ENCODE measurements at places on chromosomes 16 and 17.

- DNase-seq = no peak
Observed at GRCh38 chr16:53952215-53953208, 248.6 kb downstream of the FTO start.

DNA sequence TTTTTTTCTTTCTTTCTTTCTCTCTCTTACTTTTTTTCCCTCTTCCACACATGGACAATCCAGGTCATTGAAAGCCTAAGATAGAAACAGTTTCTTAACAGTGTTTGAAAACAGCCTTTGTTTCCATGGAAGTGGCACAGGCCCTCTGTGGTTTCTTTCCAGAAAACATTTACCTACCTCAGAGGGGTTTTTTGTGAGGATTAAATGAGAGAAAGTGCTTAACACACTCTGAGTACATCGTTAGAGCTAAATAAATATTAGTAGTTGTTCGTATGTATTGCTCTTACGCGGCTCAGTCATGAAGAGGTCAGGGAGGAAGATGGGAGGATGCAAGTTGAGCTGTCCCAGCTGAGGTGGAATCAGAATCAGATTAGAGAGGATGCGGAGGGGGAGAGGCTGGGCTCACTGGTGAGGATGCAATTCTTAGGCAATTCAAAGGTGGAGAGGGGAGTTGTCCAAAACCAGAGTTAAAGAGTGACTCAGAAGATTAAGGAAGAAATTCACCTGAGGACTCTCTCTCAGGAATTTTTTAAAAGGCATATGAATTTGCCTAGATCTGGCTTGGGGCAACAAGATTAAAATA, 345.4 kb downstream of the PMP22 start:
- DNase-seq = no peak

DNA sequence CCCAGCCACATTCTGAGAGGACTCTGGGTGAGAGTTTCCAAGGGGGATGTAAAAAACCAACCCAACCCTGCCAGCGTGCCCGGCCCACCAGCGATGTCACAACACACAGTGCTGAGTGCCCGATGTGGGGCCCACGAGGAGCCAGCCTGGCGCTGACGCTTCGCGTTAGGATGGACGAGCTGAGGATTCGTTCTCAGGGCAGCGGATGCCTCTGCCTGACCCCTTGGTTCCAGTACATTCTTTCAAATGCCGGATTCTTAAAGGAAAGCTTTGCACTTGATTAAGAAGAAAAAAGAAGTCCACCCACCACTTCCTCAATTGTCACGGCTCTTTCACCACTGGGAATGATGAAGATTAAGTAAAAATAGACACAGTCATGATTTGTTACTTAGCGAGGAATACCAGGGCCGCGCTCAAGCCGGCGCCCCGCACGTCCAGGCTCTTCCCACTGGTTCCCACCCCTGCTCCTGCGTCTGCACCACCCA, 79.4 kb downstream of the IRF8 start:
- no peak for DNase-seq

GRCh38 chr16:56670620-56670934, 963 bp downstream of the MT1H start:
- DNase-seq = no peak

DNA sequence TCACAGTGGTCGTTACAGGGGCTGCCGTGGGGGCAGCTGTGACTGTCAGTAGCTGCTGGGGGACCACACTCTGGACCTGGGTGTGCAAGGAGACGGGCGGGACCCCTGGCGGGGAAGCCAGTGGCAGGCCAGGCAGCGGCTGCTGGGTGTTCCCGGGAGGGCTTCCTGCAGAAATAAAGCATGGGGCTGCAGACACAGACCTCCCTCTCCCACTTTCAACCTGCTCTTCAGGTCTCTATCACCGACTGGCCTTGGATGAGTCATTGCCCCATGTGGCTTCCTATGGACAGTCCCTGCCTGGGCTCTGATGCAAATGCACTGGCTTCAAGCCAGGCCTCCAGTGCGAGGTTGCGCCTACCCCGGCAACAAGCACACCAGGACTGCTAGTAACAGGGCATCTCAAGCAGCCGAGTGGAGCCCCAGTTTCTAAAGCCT, 17.2 kb downstream of the SREBF1 start:
- peak; percentile 33 for DNase-seq

GRCh38 chr17:31786796-31787481, 72.1 kb downstream of the COPRS start:
- DNase-seq = no peak

DNA sequence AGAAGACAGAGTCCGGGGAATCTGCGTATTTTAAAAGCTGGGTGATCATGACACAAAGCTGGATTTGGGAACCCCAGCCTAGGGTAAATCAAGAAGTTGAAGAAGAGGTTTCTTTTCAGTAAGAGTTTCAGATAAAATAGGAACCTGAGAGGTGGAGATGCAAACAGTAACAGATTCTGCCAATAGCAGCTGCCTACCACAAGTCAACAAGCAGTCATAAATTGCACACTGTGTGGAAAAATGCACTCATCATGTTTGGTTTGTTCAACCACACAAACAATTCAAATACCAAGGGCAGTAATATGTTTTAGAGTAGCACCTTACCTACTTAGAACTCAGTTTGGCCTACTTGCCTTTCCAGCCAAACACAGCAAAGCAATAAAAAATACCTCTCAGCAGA, 14.0 kb downstream of the MYO1D start:
- DNase-seq = no peak

- DNase-seq = no peak
Observed at GRCh38 chr16:22330326-22330725, 33.1 kb downstream of the POLR3E start.

DNA sequence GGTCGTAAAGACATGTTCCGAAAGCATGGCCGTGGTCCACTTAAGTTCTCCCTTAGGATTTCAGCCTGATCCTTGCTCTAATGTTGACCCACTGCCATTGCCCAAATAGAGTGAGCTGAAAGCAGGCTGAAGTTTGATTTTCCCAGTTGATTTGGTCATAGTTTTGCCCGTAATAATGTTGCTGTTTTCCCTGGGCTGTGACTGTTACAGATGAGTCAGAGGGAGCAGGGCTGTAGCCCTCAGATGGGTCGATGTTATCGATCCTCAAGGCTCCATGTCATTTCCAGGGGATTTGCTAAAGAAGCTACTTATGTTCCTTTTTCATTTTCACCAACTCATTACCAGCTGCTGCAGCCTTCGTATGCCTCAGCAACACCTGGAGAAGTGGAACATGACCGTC, 169.0 kb upstream of the ZFHX3 start:
- DNase-seq = no peak

- DNase-seq = no peak
Observed at GRCh38 chr17:36111068-36111490, 7.5 kb downstream of the CCL4 start.

DNA sequence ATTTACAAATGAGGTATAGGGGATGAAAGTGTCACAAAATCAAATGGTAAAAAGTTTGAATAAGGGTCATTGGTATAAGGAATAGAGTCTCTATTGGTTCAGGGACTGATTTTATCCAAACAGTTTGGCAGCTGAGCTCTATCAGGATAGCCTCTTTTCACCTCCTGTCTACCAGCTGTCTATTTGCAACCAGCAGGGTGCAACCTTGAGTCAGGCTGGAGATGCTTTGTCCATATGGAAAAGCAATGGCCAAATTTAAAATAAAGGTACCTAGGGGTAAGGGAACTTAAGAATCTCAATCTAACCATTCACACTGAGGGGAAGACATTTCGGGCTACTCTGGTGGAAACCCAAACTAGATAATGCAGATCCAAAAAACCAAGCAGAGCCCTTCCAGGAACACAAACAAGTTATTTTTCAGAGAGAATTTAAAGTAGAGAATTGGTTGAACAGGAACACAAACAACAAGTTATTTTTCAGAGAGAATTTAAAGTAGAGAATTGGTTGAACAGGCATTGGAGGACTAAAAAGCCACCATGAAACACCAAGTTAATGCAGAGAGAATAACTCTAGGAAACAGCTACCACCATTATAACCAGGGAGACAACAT, 12.6 kb upstream of the CA10 start:
- DNase-seq = no peak

- DNase-seq = no peak
Observed at GRCh38 chr17:42893359-42893758, 7.2 kb upstream of the G6PC1 start.

DNA sequence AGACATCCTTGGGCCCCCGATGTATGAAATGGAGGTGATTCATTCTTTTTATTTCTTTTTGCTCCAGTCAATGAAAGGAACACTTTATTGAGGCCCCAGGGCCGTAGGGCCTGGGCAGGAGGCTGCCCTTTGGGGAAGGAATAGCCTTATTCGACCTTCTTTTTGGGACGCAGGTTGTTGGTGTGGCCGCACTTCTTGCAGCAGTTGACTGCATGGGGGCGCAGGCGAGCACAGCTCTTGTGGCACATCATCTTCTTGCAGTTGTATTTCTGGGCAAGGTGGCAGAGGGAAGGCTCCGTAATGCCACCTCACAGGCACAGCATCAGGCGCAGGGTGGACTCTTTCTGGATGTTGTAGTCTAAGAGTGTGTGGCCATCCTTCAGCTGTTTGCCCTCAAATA, 50.9 kb downstream of the SIAH1 start:
- no peak for DNase-seq

DNA sequence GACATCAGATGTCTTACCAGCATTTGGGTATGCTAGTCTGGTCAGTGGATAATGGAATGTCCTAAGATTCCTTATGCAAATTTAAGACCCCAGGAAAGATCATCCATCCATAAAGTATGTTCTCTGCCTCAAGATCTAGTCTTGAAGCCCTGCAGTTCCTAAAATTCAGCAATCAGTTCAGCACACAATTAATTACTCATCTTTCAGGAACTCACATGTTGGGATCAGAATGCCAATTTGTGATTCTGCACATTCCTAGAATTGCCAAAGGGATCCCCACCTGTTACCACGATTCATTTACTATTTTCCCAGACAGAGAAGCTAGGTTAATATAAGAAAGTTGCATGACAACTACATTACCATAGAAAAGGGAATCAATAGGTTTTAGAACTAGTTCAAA, 3.2 kb downstream of the OR2C1 start:
- no peak for DNase-seq

- DNase-seq = no peak
Observed at GRCh38 chr17:50036455-50037261, 19.3 kb upstream of the ITGA3 start.

DNA sequence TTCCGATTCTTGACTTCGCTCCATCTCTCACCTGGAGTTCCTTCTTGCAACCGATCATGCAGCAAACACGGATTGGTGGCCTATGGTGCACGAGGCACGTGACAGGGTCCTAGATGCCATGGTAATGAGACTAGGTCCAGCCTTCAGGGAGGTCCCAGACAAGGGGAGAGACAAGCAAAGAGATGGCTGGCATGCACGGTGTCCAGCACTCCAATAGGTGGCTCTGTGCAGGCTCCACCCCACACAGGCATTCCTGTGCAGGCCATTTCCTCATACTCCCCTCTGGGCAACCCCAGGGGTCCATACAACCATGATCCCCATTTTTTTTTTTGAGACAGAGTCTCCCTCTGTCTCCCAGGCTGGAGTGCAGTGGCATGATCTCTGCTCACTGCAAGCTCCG, 31.3 kb downstream of the WNT9B start:
- no peak for DNase-seq

DNA sequence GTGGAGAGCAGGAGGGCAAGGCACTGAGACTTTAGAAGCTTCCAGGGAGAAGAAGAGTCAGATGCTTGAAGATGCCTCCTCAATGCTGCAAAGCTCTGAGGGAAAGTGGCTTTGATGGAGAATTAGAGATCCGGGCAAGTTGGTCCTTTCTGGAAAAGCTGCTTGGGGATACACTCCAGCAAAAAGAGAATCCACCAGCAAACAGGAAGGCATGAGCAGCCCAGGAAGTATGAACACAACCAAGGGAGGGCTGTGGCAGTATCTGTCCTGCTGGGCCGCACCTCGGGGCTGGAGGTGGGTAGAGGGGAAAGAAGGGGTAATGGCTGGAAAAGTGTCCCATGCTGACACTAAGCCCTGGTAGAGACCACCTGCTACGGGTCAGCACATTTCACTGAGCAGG, 5.3 kb downstream of the LMF1 start:
- no peak for DNase-seq

GRCh38 chr17:51805185-51805584, 353.3 kb downstream of the CA10 start:
- no peak for DNase-seq

GRCh38 chr17:12727076-12727760, 61.5 kb downstream of the MYOCD start:
- DNase-seq = no peak

- no peak for DNase-seq
Observed at GRCh38 chr16:89061590-89062380, 31.9 kb upstream of the ACSF3 start.

DNA sequence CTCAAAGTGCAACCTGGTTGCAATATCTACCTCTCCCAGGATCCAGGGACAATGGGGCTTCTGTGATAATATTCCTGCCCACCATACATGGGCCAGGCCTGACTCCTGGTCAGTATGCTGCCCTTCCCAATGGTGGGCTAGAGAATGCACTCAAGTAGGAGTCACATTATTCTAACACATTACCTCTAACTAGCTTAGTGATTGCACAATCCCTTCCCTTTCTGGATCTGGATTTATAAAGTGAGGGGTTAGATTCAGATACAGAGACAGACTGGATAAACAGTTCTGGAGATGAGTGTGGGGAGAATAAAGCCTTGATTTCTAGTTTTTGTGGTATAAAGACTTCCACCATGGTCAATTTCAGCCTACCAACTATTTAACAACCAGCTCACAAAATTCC, 33.0 kb downstream of the LYRM1 start:
- DNase-seq = no peak

- DNase-seq = no peak
Observed at GRCh38 chr16:75226550-75227360, 8.0 kb downstream of the CTRB1 start.

DNA sequence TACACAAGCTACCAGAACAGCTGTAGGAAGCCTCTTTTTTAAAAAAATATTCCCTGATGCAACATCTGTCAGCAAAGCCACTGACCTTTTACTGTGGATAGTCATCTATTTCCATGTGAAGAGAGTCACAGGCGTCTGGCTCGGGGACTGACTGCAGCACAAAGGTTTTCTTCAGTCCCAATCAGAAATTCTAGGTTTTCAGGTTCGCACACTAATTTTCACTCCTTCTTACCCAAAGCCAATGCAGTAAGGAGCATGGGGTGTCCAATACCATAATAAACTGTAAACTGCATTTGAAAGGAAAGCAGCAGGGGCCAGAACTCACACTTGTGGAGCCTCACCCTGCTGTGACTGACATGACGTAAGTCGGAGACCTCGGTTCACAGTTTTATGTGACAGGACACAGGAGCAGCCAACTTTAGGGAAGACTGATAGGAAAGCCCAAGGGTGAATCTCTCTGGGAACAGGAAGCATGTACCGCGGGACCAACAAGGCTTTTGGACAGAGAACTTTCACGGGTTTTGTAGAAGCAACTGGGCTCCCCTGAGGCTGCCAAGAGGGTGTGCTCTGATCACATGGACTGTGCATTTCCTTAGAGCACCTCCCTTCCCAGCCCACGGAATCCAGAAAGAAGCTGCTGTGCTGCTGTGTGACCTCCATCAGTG, 9.1 kb upstream of the TMEM100 start:
- no peak for DNase-seq
